RKO (cell line): ENCODE measurements at places on chromosomes 4 and X.

DNA sequence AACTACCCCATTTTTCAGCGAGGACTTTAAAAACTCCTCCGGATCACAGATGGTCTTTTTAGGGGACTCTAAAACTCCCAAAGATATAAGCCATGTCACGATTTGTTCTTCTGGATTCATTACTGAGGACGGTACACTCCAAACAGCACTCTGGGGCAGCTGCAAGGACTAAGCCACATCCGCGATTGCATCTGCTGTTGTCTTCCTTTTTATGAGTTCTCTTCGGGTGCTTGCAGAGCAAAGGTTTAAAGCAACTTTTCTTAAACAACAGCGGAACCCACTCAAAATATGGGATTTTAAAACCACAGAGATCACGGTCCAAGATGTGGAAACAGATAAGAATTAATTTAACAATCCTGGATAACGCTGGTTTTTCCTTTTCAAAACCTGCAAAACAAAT is at the start of gene ARHGEF6:
Gene ARHGEF6 (minus strand): TSS at position 170 of the 400 bp plus-strand sequence. CDS start 50 bp downstream, at position 120.
- no peak for DNase-seq

DNA sequence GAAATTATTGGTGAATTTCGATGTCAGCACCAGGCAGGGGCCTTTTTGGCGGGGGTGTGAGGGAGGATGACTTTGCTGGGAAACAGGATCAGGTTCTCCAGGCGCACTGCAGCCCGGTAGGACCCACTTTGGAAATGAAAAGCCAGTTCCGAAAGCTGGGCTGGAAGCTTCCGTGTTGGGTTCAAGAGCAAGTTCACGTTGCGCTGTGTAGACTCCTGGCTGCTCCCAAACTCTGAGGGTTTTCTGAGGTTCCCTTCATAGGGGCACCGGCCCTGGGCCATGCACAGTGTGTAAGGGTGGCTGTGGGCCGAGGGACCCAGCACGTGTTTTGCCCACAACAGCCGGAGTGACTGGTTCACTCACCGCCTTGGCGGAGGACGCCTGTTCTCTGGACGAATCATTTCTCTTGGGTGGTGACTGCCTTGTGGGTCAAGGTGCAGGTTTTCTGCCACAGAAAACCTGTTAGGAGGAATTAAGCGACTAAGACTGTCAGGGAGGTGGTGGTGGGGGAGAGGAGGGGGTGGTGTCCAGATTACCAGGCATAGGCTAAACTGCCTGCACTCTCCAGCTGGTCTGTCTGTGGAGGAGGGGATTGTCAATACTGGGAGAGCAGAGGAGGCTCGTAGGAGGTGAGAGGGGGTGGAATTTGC is 8.0 kb downstream of the SHOX start:
- DNase-seq = no peak

- no peak for DNase-seq
These were observed 318.4 kb downstream of the DHX15 start for GRCh38 chr4:24265989-24266388.

- DNase-seq = no peak
These were observed 56.0 kb downstream of the GPR82 start for GRCh38 chrX:41779941-41780340.

DNA sequence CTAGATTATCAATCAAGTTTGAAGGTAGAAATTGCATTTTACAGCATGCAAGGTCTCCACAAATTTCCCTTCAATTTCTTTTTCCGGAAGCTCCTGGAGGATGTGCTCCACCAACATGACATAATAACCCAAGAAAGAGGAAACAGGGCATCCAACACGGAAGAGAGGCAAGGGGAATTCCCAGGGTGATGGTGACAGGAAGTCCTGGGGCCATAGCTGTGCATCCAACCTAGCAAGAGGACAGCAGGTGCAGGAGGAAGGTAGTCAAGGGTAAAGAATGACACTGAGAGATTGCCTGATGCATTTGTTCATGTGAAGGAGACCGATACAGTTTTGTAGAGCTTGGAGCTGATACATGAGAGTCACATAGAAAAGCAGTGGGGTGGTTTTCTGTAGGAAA is 115.7 kb upstream of the LSM6 start:
- no peak for DNase-seq

DNA sequence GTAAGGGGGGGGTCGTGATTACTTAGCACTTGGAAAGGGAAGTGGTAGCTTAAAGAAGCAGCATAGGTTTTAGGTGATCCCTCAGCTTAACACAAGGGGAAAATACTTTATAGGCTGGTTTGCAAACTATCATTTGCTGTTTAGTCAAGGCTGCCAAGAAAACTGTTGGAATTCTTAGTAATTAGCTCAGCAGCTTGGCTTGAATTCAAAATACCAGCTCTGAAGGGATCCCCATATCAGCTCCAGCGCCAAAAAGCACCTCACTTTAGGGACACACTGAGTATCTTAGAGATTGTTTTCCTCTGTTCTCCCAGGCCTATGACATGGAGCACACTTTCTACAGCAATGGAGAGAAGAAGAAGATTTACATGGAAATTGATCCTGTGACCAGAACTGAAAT is 8.8 kb downstream of the TNMD start:
- no peak for DNase-seq

DNA sequence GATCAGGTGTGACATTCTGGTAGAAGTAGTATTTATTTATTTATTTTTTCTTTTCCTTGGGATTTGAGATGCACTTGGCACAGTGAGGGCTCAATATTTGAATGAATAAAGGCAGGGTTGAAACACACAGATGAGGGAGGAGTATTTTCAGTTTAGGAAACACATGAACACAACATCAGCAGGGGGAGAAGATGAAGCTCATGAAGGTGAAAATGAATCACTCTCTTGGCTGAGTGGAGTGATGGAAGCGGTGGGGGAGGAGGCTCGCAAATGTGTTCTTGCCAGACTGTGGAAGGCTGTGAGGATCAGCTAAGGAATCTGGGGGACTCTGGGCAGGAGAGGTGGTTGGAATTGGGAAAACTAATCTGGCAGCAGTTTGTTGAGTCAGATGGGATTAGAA is 55.3 kb downstream of the ARHGAP10 start:
- DNase-seq = no peak
